Retinal pigment epithelial cell (primary cell): ENCODE measurements at places on chromosomes 7 and 10.

DNA sequence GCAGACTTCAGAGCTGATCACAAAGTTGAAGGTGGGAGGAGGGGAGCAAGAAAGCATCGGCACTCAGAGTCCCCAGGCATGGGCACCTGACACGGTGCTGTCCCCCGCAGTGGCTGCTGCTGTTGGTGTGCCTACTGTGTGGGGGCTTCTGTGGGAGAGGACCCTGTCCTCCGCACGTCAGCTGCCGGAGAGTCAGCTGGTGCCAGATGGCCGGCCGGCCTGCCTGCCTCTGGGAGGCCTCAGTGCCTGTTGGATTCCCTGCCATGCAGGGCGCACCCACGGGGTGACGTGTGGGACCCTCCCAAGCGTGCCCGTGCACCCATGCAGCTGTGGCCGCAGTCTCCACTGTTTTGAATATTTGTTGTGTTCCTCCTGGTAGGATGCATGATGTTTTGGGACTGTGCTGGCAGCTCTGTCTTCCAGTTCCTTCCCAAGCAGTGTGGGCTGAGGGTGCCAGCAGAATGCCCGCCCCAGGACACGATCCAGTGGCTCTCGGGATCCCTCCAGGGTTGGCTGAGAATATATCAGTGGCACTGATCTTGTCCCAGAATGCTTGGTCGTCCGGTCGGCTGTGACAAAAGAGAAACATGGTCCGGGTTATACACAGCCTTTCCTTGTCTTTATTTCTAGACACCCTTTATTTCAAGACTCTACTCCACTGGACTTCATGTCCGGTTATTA, 185.6 kb downstream of the MGMT start:
- no peak for DNase-seq

DNA sequence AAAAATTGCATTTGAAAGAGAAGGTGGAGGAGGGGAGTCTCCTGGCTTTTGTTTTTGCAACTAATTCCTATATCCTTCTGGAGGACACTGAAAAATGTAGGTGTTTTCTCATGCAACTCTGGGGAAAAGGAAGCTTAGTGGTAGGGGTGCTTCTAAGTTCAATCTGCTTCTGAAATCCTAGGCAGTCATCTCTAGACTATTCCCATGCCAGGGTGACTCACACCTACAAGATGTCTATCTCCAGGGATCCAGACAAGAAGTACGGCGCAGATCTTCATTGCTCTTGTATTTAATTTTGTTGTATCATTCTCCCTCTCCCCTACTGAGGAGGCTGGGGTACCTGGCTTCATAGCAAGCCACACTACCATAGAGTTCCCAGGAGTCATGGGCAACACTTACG, 258.8 kb downstream of the PHF14 start:
- no peak for DNase-seq

GRCh38 chr7:142739923-142740492, 9.3 kb upstream of the PRSS1 start:
- no peak for DNase-seq

GRCh38 chr7:155962968-155963300, 150.7 kb upstream of the SHH start:
- DNase-seq: no peak

GRCh38 chr7:146150153-146150552, 33.6 kb downstream of the CNTNAP2 start:
- no peak for DNase-seq

DNA sequence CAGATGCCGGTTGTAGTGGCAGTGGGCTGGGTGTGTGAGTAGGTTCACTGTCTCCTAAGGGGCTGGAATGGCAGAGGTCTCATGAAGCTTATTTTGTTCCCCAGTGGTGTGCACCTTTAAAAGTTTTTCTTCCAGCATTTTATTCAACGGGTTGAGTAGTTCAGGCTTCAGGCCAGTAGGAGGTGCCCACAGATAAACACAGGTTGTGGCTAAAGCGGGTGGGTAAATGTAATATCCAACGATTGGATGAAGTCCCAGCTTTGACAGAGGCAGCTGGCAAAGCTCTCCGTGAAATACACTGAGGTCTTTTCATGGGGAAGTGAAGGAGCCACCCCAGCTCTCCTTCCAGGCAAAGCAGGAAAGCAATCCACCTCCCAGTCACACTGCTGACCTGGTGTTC, 339.8 kb upstream of the LRRTM3 start:
- DNase-seq: peak; percentile 25

DNA sequence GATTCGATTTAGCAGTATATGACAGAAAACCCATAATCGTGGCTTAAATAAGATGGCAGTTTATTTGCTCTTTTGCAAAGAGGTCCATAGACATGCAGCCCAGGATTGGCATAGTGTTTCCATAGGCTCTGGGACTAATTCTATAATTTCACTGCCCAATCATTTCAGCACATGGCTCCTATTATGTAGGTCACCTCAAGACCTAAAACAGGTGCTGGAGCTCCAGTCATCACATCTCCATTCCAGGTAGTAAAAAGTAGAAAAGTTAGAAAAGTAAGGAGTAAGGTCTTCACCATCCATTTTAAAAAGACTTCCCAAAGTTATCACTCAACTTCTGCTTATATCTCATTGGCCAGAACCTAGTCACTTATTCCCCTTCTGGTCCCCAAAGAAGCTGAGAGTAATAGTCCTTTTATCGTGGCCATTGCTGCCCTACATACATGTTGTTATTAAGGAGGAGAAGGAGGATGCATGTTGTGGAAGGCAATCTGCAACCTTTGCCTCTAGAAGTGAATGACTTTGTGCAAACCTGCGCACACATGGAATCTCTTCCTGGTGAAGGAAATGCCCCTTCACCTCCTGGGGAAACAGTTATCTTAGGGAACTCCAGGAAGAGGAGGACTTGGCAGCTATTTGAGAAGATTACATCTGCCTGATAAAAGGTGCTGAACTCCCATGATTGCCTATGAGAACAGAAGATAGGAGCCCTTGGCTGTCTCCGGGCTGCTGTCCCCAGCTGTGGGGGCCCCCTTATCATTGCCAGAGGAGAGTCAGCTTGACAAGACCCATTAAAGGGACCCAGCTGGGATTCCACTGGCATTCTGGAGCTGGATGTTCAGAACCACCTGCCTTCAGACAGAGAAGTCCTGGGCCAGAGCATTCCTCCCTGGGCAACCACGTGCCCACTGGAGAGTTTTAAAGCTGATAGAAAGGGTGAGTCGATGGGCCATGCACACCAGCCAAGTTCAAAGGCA, 330.6 kb upstream of the ZMIZ1 start:
- no peak for DNase-seq

GRCh38 chr10:30455816-30456215, 21.8 kb downstream of the MAP3K8 start:
- no peak for DNase-seq

GRCh38 chr10:26335574-26336093, 102.5 kb upstream of the APBB1IP start:
- no peak for DNase-seq

GRCh38 chr10:122939133-122939855, 14.7 kb downstream of the C10orf88 start:
- DNase-seq: no peak

GRCh38 chr10:15455456-15455855, 84.4 kb upstream of the FAM171A1 start:
- no peak for DNase-seq

- no peak for DNase-seq
These were observed 21.3 kb downstream of the CYP2W1 start for GRCh38 chr7:1004018-1004852.

DNA sequence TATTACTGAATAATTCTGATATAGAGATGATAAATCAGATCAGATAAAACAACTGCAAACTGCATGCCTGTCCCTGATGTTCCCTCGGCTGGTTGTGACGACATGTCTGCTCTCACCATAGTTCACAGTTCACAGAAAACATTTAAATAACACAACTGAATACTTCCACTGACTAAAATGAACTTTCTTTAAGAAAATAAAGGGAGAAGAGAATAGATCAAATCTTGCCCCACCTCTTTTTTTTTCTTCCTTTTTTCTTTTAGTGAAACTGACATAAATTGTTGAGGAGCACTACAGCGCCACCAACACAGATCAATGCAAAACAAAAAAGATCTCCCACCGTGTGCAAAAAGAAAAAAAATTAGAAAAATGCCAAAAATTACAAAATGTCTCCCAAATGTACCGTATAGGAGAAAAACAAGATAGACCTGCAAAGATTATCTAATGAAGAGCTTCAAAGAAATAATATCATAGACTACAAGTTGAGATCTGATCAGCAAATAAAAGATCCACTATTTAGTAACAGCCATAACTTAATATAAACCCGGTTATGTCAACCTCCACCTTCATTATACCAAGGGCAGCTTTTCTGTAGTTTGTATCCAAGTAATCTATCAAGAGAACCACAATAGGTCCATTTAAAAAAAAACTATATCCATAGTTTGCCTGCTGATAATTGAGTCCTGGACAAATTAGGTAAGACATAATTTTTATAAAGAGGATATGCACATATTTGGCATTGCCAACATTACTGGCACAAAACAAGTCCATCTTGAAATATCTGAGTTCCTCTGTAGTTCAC, 30.7 kb upstream of the EPC1 start:
- no peak for DNase-seq

GRCh38 chr10:12491491-12491890, 142.1 kb downstream of the CAMK1D start:
- no peak for DNase-seq

DNA sequence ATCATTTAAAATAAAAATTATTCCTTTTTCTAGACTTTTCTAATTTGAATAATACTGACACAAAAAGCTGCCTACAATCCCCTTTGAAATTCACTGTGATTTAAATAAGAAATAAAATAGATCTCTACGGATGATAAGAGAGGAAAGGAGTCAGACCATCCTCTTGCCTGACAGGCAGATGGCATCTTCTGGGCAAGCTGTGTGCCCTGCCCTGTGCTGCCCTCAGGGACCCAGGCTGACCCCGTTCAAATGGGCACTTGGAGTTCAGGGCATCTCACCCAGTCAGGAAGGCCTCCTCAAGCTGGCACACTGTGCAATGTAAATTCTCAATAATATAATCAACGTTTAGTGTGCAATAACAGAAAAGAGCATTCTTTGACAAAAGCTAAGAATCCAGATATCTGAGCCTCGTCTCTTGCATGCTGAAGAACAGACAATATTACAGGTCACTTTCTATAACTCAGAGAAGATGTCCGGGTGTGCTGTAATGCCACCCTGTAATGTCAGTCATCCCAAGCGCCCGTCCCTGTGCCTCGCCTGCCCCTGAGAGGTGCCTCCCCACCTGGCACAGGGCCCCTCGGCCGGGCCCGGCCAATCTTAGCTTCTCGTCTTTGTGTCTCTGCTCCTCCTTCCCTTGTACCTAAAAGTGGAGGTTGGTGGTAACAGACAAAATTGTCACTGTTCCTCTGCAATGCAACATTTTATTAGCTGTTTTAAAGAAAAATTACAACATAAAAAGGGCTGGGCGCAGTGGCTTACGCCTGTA, 263.3 kb downstream of the COBL start:
- no peak for DNase-seq

GRCh38 chr7:116988363-116988989, 35.2 kb downstream of the ST7 start:
- no peak for DNase-seq

DNA sequence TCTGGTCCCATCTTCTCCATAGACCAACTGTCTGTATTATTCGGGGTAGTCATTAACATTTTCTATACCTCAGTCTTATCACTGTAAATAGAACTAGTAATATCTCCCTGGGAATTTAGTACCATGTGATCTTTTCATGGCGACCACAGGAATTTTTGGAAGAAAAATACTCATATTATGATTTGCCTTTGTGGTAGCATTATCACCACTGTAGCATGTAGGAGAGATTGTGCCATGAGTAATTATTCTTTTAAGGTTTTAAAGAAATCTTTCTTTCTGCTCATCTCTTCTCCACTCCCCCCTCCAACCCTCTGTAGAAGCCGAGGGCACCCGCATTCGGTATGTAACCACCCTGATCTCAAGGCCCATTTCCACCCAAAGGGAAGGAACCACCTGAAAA, 25.0 kb downstream of the ZNF365 start:
- DNase-seq: no peak
